ENCODE measurements at places on chromosomes 4 and X.

GRCh38 chr4:135359128-135359527 is 1157.5 kb upstream of the PABPC4L start:
- no peaks in the 10 kb centered on the region for H3K36me3 ChIP-seq
- H3K4me1 ChIP-seq = no peaks in the 10 kb centered on the region
- no peaks in the 10 kb centered on the region for H3K27me3 ChIP-seq
- H3K27ac ChIP-seq = no peak overlapping the region
- no peak overlapping the region for H3K4me3 ChIP-seq
- no peak for DNase-seq

DNA sequence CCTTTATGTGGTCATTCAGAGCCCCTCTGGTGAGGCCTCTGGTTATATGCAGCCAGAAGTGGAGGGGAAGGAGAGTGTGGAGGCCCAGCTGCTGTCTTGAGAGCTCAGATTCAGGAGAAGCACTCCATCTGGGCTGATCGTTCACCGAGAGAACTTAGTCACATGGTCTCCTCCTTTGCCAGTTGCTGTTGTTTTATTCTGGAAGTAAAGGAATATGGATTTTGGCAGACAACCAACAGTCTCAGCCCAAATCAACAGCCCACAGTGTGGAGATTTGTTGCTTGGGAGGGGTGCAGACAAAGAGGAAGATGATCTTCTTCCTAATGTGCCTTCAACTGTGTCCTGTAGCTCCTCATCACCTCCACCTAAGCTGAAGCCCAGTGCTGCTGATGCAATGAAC is 355.4 kb downstream of the ANK2 start:
- no peaks in the 10 kb centered on the region for H3K4me1 ChIP-seq
- H3K27ac ChIP-seq = no peak overlapping the region
- H3K27me3 ChIP-seq = no peaks in the 10 kb centered on the region
- DNase-seq = no peak
- H3K36me3 ChIP-seq = no peaks in the 10 kb centered on the region

GRCh38 chr4:41643331-41643730 is 105.2 kb downstream of the PHOX2B start:
- H3K4me1 ChIP-seq = peaks cover 24% of the 10 kb centered on the region
- DNase-seq = no peak
- no peaks in the 10 kb centered on the region for H3K27me3 ChIP-seq
- H3K27ac ChIP-seq = no peak overlapping the region
- no peaks in the 10 kb centered on the region for H3K36me3 ChIP-seq

GRCh38 chr4:7301126-7301785 is 108.9 kb downstream of the SORCS2 start:
- no peaks in the 10 kb centered on the region for H3K4me1 ChIP-seq
- DNase-seq = no peak
- H3K27ac ChIP-seq = no peak overlapping the region
- H3K4me3 ChIP-seq = no peak overlapping the region
- H3K36me3 ChIP-seq = no peaks in the 10 kb centered on the region

DNA sequence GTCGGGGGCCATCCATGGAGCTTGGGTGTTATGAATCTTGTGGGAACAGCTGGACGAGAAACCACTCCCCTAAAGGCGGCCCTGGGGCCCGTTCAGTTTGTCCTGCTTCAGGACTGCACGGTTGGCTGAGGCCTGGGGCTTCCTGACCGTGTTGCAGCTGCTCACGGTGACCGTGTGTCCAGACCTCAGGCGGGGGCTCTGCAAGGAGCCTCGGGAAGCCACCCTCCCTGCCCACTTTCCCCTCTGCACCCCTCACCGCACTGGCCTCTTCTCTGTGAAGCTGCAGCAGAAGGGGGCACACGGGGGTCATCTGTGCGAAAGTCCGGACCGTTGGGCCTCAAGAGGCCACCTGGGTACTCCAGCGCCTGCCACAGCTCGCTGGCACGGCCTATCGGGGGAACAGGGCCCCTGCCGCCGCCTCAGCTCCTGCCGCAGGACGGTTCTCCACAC is 29.4 kb downstream of the UVSSA start:
- H3K27ac ChIP-seq = no peak overlapping the region
- no peaks in the 10 kb centered on the region for H3K27me3 ChIP-seq
- peaks cover 7% of the 10 kb centered on the region for H3K36me3 ChIP-seq
- peak; percentile 7 for DNase-seq

DNA sequence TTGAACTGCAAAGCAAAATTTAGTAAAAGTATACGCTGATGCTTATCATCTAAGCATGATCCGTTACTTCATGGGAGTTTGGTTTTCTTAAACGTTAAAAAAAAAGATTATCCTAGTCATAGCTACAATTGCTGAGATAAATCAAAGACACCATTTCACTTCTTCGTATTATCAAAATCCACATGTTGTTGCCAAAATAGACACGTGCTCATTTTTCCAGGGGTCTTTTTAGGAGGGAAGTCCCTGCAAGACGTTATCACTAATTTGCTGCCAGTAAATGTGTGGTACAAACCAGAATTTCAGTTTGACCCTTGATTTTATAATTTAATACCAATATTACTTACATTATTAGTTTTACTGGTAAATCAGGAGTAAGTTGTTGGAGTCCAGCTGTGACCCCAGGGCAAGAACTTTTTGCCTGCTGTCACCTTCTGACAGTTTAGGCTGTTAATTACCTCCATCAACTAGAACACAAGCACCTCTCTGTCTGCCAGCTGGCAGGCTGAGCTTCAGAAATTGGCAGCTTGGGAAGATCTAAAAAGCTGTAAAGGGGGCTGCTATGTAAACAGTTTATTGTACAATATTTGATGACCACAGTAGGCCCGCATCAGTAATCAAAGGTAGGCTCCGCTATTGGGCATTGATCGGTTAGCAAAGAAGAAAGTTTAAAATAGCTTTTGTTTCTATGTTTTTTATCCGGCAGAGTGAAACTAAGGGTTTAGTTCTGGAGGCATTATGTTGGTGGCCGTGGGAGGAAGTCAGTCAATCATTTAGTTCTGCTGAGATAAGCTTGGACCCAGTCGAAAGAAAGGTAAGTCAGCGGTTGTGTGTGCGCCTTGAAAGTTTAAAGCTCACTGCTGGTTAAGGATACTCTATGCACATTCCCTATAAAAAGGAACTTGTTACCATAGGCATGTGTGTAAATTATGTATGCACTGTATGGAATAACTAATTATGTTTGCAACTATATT is 196.4 kb downstream of the FBXO8 start:
- H3K27me3 ChIP-seq = no peaks in the 10 kb centered on the region
- no peak overlapping the region for H3K4me3 ChIP-seq
- DNase-seq = no peak
- H3K4me1 ChIP-seq = no peaks in the 10 kb centered on the region

GRCh38 chr4:87530868-87531267 is 1.7 kb upstream of the SPARCL1 start:
- H3K36me3 ChIP-seq = no peaks in the 10 kb centered on the region
- no peak overlapping the region for H3K4me3 ChIP-seq
- H3K4me1 ChIP-seq = peaks cover 8% of the 10 kb centered on the region
- DNase-seq = peak; percentile 21
- H3K27me3 ChIP-seq = no peaks in the 10 kb centered on the region

GRCh38 chr4:84680956-84681355 is 98.0 kb downstream of the CDS1 start:
- no peaks in the 10 kb centered on the region for H3K36me3 ChIP-seq
- no peak for DNase-seq
- no peak overlapping the region for H3K27ac ChIP-seq
- no peaks in the 10 kb centered on the region for H3K4me1 ChIP-seq
- no peaks in the 10 kb centered on the region for H3K27me3 ChIP-seq
- no peak overlapping the region for H3K4me3 ChIP-seq

GRCh38 chr4:8128100-8128856 is 30.3 kb downstream of the ABLIM2 start:
- H3K4me1 ChIP-seq = no peaks in the 10 kb centered on the region
- peak; percentile 38 for DNase-seq
- H3K27ac ChIP-seq = no peak overlapping the region
- H3K36me3 ChIP-seq = no peaks in the 10 kb centered on the region
- H3K27me3 ChIP-seq = no peaks in the 10 kb centered on the region

GRCh38 chr4:119211867-119212233 is 663 bp upstream of the USP53 start:
- peaks cover 23% of the 10 kb centered on the region for H3K4me1 ChIP-seq
- no peak for DNase-seq
- H3K4me3 ChIP-seq = peak overlapping the region; percentile 71
- H3K27ac ChIP-seq = peak overlapping the region; percentile 95
- no peaks in the 10 kb centered on the region for H3K27me3 ChIP-seq

DNA sequence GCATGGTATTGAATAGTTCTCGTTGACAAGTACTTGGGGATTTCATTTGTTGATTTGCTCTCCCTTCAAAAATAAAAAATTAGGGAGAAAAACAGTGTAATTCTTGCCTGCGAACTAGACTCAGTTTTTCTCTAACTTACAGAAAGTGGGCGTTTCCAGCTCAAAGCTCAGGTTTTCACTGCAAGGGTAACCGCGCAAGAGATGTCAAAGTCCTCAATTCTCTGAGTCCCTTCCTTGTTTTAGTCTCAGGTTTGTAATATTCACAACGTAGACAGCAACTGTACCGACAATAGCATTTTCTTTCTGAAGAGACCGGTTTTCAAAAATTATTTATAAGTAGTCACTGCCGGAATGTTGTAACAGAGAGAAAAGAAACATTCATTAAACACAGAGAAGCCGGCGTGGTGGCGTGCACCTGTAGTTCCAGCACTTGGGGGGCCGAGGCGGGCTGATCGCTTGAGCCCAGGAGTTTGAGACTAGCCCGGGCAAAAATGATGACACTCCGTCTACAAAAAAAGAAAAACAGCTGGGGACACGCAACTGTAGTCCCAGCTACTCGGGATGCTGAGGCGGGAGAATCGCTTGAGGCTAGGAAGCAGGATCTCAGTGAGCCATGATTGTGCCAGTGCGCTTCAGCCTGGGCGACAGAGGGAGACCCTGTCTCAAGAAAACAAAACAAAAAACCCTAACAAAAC is 774 bp downstream of the ZCCHC4 start:
- no peak overlapping the region for H3K27ac ChIP-seq
- no peaks in the 10 kb centered on the region for H3K27me3 ChIP-seq
- no peak for DNase-seq

DNA sequence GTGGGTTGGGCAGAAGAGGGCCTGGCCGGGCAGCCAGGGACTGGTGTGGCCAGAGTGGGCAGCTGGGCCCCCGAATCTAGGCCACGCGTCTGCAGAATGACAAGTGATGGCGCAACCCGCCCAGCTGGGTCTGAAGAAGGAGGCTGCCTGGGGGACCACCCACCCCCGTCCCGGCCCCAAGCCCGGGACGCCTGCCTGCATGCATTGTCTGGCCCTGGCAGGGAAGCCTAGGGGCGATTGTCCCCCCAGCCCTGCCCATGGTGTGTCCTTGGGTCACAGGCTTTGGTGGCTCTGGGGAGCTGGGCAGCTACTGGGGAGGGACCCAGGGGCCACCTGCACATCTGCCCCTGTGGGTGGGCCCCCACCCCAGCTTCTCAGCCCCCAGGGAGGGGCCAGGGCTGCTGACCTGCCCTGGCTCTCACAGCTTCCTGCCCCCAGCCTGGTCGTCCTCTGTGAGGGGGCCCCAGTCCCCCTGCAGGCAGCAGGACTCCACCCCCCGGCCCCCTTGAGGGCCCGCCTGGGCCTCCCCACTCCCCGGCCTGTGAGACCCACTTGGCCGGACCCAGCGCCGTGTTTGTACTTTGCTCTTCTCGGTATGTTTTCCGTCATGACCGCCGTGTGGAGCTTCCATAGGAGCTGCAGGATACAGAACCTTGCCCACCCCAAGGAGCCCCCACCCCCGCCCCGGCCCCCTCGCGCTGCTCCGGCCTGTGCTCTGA is 4.9 kb downstream of the FGFR3 start:
- no peak for DNase-seq
- peak overlapping the region; percentile 84 for H3K27ac ChIP-seq

DNA sequence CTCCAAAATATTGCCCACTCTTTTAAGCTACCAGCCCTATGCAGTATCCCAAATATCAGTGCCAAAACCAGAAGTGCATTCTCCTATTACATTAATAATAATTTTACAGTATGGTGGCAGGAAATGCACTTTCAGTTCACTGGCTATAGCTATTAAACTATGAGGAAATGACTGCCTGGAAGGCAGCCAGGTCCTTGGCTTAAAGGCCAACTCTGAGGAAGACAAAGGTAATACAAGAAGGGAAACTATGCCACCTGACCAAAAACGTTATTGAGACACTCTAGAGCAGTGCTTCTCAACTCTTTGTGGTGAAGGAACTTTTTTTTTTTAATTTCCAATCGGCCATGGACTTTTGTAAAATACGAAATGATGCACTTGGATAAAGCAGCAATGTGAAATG is 133.6 kb upstream of the VAMP7 start:
- no peaks in the 10 kb centered on the region for H3K27me3 ChIP-seq
- no peaks in the 10 kb centered on the region for H3K36me3 ChIP-seq

DNA sequence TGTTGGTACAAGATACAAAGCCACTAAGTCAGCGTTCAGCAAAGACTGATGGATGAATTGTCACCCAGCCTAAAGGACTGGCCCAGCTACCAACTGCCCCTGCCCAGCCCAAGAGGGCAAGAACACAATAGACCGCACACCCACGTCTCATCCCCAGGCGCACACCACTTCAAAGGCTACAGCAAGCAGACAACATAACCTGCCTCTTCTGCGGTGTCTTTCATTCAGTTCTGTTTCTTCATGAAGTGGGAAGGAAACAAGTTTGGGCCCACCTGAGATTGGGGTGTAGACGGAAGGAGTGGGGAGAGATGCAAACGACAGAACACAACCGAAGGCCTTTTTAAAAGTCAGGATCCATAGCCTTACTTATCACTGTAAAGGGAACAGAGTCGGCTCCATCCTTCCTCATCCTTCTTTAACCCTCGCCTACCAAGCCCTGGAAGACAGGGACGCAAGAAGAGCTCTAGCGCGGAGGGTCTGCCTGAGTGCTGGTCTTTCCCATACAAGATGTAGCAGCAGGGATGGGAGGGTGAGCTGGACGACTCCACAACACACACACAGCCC is 691 bp downstream of the SCARB2 start:
- peaks cover 87% of the 10 kb centered on the region for H3K4me1 ChIP-seq
- H3K36me3 ChIP-seq = no peaks in the 10 kb centered on the region
- DNase-seq = no peak
- H3K27ac ChIP-seq = peak overlapping the region; percentile 99

GRCh38 chrX:24231641-24232179 is 82.2 kb downstream of the SUPT20HL2 start:
- H3K4me1 ChIP-seq = peaks cover 14% of the 10 kb centered on the region
- no peaks in the 10 kb centered on the region for H3K27me3 ChIP-seq
- H3K4me3 ChIP-seq = no peak overlapping the region
- peak overlapping the region; percentile 6 for H3K27ac ChIP-seq

- no peaks in the 10 kb centered on the region for H3K36me3 ChIP-seq
- no peaks in the 10 kb centered on the region for H3K27me3 ChIP-seq
- no peak for DNase-seq
- H3K4me1 ChIP-seq = no peaks in the 10 kb centered on the region
Measured at GRCh38 chr4:65296246-65296645, 374.0 kb downstream of the EPHA5 start.

- H3K27ac ChIP-seq = no peak overlapping the region
- no peaks in the 10 kb centered on the region for H3K4me1 ChIP-seq
- no peaks in the 10 kb centered on the region for H3K36me3 ChIP-seq
- no peak overlapping the region for H3K4me3 ChIP-seq
Measured at GRCh38 chrX:151695583-151696340, 504 bp downstream of the PRRG3 start.

All from body of pancreas (tissue), 4 donors.